ENCODE measurements at places on chromosomes 5 and 9. TPM values are rescaled to one million over a fixed set of nuclear protein-coding genes. Genes with fewer than 3 reads are reported as not detected.

DNA sequence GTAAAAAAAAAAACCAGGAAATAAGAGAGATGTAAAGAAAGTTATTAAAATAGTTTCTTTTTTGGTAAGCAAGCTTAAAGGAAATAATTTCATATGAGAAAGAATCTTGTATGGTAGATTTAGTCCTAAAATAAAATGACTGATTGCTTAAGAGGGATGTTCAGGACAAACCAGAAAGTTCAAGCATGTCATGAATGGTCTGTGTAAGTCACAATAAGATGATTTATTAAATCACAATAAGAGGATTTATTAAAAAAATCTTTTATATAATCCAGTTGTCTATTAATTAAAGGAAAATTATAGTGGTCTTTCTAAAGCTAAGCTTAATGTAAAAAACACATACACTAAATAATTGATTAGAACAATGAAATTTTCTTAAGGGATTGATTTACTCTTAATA lies 91.8 kb upstream of the OR13F1 start:
- no peak for DNase-seq

- peak; percentile 29 for DNase-seq
Observed at GRCh38 chr5:150763023-150763769, 4.4 kb upstream of the DCTN4 start.

- DNase-seq: no peak
Observed at GRCh38 chr9:128575469-128575868, 23.1 kb downstream of the SPTAN1 start.

GAS1 gene
- total RNA-seq: 11.5 TPM

IL4 gene
- not detected for total RNA-seq

KIF20A gene
- 1.5 TPM for total RNA-seq

GRCh38 chr5:175308701-175309100 lies 135.3 kb downstream of the DRD1 start:
- DNase-seq: no peak

- no peak for DNase-seq
Observed at GRCh38 chr9:124394596-124394995, 20.6 kb downstream of the PSMB7 start.

DNA sequence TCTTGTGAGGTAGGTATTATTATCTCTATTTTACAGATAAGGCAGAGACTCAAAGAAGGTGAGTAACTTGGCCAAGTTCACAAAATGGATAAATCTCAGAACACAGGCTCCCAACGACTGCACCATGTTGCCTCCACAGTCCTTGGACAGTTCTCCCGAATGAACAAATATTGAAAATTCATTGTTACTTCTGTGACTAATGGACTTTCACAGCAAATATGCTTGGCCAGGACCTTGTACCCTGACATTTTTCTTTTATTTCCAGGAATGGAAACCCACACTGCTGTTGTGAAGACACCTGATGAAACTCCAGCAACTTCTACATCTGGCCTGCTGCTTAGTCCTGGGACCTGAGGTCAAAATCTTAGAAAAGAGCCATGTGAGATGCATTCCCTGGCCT lies 2.5 kb upstream of the CYSTM1 start:
- no peak for DNase-seq

DNA sequence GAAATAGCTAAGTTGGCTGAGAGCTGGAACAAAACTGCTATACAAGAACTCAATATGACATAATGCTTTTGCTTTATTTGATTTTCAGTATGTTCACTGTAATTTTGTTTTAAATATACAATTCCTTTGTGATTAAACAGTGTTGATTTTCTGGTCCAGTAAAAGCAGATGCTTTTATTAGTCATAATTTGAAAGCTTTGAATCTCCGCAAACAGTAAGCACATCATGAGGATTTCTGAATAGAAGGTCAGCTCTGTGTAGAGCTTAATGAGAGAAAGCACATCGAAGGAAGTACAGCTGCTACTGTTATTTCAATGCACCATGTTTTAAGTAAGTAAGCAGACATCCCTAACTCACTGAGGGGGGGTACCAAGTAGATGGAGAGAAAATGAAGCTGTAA lies 701.3 kb upstream of the ACO1 start:
- no peak for DNase-seq

DNA sequence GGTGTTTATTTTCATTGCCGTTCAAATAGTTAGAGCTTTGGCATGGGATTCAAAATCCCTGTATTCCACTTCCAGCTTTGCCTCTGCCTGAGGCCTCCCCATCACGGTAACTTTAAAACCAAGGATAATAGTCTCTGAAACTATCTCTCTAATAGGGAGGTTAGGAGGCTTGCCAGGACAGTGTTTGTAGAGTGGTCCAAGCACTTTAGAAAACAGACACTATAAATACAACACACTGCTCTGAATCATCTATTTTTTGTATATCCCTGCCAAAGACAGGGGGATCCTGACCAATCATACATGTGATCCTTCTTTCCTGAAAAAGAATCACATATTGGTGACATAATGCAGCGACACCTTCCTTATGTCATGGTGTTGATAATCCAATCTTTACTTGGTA lies 326.8 kb downstream of the BNC2 start:
- no peak for DNase-seq

DNA sequence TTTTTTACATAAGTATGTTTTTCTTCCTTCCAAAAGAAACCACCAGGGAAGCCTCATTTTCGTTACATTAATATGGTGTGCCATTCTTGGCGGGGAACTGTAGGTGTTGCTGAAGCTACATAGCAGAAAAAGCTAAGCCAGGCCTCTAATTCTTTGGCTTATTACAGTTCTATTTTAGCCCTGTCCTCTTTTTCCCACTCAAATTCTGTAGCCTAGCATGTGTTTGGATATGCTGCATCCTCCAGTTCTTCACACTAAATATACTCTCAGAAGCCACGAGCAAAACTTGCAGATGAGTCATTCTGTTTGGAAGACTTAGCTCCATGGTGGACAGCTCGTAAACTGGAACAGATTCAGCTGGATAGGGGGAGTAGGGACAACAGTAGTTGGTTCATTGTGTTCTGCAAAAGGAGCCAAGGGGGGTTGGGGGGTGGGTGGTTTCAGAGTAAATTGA lies 369.4 kb downstream of the TMEM161B start:
- DNase-seq: no peak

QRFP gene
- total RNA-seq: not detected

DNA sequence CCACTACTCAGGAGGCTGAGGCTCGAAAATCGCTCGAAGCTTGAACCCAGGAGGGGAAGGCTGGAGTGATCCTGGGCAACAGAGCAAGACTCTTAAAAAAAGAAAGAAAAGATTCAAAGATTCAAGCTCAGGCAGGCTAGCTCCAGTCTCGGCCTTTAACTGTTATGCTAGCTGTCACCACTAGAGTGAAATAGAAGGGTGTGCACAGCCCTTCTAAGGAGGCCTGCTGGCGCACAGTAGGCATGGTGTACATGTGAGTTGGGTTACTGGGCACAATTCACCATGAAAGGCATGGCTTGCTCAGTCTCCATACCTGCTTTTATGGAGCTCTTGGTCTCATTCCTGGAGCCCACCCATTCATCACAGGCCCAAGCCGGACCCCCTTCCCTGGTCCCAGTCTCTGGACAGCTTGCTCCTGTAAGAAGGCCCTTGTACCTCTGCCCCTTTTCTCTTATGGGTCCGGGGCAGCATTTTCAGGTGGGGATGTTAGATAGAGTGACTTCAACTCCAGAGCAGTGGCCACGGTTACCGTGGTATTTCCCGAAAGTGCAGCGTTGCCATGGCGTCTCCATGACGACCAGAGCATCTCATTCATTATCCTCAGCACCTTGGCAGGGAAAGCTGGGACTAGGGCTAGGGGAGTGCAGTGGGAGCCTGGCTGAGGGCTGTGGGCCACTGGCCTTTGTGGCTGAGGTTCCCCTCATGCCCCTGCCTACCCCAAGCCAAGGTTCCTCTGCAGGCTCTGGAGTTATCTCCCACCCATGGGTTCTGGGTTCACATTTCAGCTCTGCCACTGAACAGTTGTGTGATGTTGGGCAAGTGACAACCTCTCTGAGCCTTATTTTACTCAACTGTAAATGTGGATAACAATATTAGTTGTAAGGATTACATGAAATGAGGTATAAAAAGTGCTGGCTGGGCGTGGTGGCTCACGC lies 5.7 kb downstream of the NDST1 start:
- DNase-seq: no peak

DNA sequence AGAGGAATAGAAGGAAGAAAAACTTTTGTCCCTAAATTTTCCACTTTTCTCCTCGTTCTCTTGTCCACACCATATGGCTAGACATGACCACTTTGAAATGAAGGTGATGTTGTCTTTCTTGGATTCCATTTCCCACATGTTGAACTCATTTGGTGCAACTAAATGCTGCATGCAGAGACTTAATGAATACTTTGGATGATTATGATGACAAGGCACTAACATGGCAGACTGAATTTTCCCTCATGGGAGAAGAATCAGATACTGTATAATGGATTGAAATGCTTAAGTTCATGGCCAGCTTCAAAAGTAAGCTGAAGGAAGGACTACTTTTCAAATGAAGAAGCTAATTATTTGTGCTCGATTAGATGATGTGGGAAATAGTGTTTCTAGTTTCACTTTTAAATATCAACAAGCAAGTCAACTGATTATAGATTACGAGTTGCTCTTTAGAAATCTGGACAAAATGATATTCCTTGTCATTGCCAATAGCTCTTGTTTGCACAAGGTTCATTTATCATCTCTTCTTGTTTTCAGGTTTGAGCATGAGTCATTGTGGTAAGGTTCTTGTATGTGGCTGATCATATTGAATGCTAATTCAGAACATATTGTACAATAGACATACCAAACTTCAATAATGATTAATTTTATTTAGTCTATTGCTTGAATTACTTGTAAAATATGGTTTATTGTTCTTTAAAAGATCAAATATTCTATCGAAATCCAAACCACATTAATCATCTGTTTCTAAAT lies 501.3 kb upstream of the FTMT start:
- no peak for DNase-seq

NOL8 gene
- 25.1 TPM for total RNA-seq

GRCh38 chr9:125594223-125594610 lies 112.8 kb downstream of the MAPKAP1 start:
- no peak for DNase-seq

DNA sequence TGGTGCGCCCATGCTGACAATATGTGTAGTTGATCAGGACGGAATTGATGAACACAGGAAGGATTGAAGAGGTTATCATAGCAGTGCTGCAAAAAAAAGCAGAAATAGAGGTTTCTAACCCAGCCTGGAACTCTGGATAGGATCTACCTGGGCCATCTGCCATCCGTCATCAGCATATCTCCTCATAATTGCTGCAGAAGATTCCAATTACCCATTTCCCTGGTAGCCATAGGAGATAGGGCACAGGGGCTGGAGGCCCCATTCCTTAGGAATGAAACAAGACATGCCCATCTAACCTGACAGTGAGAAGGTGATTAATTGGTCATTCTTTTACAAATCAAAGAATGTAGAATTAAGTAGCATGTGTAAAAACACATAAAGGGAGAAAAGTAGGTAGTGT lies 60.3 kb upstream of the TRIM32 start:
- DNase-seq: no peak

DNA sequence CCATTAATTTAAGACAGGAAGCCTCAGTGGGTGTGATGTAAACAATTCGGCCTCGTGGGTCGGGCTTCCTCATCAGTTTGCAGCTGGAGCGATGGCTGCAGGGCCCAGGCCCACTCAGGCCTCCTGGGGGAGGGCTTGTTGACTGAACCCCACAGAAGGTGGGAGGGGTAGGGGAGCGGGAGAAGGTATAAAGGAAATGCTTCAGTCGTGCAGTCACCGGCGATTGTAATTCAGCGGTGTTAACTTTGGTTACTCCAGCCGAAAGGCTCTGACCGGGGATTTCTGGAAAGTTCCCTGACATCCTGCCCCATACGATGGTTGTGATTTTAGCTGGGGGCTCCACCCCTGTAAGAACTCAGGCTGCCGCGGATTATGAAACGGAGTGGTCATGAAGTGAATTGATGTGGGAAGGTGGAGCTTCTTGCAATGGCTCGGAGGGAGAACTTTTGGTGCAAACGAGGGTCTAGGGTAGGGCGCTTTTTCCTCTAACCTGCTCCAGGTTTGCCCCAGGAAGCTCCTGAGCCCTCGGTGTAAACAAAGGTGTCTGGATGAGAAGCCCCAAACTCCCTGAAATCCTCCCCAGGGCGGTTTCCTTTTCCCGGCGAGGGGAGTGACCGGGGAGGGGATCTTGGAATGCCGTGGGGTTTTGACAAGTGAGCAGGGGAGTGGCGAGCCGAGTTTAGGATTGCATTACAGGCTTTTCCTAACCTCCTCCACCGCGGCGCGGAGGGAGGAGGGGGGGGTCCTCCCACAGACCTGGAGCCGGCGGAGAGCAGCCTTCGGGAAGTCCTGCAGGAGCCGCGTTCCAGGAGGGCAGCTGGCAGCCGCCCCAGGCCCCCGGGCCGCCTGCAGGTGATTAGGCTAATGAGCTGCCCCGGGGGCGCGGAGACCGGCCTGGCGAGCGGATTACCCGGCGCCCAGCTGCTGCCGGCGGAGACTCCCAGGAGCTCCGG lies 215.5 kb downstream of the PDZD2 start:
- no peak for DNase-seq

DNA sequence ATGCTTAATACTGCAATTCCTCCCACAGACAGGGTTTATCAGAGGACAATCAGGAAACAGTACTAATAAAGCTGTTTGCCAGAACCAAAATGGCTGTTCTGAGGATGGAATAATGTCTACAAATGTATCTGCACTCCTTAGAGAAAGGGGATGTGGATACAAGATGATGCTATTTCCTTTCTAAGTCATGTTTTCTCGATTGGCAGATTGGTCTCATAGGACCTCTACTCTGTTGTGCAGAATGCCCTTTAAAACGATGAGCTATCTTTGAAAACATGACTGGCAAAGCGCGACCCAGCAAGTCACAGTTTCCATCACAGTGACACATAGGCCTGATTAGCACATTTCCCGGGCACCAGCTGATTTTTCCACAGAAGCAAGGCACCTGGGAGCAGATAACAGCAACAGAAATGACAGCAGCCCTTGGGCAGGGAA lies 54.0 kb downstream of the AOPEP start:
- DNase-seq: no peak

GADD45G gene
- total RNA-seq: 18.8 TPM

PCDH12 gene
- total RNA-seq: 3.6 TPM

ZSWIM6 gene
- total RNA-seq: 23.5 TPM

DNA sequence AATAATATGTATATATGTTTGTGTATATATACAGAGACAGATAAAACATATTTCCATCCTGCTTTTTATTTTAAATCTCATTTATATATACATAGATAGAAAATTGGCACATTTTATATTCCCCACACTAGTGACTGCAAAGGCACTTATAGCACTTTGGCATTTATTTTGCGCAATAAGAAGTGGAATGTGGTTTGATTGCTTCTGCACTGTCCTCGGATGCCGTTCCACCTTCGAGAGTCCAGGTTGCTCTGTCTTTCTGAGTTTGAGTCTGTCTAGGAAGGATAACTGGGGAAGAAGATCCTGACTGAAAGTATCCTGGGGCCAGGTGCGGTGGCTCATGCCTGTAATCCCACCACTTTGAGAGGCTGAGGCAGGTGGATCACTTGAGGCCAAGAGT lies 66.5 kb upstream of the ENTREP1 start:
- DNase-seq: no peak

DNA sequence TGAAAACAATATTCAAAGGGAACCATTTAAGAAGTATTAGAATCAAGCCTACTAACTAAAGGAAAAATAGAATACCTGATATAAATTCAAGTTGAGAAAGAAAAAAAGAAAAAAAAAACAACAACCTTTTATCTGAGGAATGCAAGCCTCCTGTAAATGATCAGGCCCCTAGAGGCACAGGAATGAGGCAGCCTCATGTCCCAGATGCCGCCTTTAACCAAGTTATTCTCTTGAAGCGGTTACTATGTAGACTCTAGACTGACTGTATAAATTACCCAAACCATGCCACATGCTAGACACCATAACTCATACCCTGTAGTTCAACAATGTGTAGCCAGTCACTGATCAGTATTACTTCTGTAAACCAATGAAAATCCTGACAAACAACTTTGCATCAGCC lies 929.6 kb downstream of the TAF11L14 start:
- no peak for DNase-seq

Data from mucosa of gallbladder (tissue), 1 donor.